Activated CD8-positive, alpha-beta memory T cell treated with anti-CD3 and anti-CD28 coated beads for 48 hours (primary cell): ENCODE measurements at places on chromosomes 3 and 15.

- no peak for DNase-seq
Measured at GRCh38 chr15:75545064-75545463, 34.1 kb downstream of the PTPN9 start.

GRCh38 chr3:168427835-168428475, 332.2 kb upstream of the GOLIM4 start:
- DNase-seq = no peak

DNA sequence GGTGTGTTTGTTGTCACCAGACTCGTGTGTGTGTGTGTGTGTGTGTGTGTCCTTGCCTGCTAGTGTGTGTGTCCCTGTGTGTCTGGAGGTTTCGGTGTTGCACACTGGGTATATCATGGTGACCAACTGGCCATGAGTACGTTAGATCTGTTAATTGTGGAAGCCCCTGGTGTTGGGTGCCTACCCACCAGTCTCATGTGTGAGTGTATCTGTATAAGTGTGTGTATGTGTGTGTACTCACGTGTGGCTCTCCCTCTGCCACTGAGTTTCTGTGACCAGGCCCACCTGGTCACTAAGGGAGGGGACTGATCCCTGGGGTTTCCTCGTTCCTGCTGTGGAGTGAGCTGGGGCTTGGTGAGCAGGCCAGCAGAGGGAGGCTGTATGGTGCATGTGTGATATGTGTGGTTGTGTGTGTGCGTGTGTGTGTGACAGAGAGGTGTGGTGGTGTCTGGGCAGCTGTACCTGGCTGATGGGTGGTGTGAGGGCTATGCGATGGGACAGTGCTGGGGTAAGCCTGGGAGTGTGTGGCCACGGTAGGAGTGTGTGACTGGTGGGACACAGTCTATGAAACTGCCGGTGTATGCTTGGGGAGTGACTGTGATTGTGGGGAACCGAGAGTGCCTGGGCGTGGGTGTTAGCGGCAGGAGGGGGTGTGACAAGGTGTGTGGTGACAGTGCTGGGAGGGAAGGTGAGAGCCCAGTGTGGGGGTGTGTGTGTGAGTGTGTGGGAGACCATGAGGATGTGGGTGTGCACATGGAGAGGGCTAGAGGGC, 1.8 kb downstream of the PRKCD start:
- DNase-seq = no peak

GRCh38 chr15:87907676-87908446, 348.7 kb downstream of the NTRK3 start:
- no peak for DNase-seq

DNA sequence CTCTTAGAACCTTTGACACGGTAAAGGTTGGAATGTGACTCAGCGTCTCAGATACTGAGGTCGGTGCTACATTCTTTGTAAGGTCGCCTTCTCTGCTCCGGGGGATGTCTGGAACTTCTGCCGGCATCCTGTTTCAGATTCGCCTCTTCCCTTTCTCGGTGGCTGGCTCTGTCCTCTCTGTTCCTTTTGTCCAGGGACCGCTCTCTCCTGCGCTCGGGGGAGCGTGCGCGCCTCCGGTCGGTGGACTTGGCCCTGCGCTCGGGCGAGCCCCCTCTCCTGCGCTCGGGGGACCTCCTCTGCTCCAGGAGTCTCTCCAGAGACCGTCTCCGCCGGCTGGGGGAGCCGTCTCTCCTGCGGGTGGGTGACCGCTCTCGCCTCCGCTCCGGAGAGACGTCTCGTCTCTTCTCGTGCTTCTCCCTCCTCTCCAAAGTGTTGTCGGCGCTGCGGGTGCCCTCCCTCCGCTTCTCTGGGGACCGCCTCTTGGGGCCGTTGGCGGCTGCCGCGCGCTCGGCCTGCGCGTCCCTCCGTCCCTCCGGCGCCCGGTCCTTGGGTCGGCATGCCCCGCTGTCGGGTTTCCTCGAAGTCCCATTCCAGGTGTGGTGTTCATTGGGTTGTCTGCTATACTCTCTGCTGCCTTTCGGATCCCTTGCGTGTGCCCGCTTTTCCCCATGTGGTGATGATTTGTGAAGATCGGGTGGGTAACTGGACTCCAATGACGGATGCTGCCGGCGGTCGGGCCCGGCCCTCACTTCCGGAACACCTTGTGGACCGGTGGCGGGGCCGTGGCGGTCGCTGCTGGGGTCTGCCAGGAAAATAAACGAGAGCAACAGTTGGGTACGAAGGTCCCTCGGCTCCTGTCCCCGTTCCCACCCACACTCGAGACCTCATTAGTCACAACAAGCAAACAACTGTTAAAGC, 668.8 kb upstream of the ADAMTS9 start:
- DNase-seq = no peak

DNA sequence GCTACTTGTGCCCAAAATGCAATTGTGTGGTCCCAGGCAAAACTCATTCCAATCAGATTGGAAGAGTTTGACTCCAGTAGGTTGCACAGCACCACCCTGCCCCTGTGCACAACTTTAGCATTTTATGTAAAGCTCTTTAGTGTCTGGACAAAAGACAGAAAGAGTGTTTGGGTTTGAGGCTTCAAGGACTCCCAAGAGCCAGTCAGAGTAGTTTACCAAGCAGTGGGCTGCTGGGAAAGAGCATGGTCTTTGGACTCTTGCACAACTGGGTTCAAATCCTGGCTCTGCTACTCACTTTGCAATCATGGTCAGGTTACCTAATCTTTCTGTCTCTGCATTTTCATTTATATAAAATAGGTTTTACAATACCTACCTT, 75.8 kb upstream of the UMPS start:
- no peak for DNase-seq

DNA sequence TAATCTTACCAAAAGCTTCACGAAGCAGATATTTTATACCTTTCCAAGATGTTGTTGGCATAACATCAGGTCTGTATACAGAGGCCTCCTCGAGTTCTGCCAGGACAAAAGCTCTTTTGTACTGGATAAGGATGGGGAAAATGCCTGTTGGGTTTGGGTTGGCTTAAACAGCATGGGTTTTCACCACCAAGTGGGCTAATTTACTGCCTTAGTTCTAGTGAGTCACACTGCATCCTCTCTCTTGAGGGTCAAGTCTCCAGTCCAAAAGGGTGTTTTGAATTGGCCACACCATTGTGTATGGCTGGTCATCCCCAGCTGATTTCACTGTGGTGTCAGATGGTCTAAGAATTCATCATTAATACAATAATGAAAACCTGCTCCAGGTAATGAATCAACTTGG, 26.1 kb upstream of the BHLHE40 start:
- DNase-seq = no peak

GRCh38 chr3:30266524-30266923, 339.9 kb upstream of the TGFBR2 start:
- DNase-seq = no peak

DNA sequence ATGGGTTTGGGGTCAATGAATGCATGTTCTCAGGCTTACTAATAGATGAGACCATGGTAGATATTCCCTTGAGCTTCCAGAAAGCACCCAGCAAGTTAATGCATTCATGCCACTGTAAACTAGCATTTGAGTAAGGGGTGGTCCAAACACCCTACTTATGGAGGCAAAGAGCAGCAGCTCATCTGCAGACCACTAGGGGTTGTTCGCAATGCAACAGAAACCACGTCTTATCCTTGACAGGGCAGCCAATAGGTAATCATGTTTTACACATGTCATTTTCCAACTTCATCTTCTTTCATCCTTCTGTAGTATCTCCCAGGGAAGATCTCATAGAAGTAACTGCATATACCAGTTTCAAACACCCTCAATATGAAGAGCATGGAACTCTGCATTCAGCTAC, 330.2 kb downstream of the RORA start:
- DNase-seq = no peak

DNA sequence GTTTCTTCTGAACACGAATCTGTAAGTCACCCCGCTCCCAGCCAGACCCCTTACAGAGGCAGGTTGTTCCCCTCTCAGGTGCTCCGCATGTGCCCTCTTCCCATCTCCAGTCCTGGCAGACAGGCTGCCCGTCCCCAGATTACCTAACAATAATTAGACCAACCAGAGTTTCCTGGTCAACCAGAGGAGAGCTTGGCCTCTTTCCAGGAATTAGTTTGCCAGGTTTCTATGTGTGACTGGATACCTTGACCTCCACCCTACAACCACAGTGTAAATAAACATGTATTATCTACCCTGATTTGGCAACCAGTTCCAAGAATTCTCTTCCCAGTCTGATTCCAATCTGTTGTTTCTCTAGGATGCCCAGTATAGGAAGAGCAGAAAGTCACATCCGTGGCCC, 178.0 kb upstream of the UMPS start:
- DNase-seq = no peak

DNA sequence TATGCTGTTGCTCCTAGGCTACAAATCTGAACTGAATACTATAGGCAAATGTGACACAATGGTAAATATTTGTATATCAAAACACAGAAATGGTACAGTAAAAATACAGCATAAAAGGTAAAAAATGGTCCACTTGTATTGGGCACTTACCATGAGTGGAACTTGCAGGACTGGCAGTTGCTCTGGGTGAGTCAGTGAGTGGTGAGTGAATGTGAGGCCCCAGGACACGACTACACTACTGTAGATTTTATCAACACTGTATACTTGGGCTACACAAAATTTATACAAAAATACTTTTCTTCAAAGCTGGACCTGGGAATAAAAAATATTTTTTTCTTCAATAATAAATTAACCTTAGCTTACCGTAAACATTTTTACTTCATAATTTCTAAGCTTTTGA, 41.6 kb upstream of the DUT start:
- no peak for DNase-seq

GRCh38 chr3:107309312-107309711, 67.9 kb upstream of the CCDC54 start:
- no peak for DNase-seq

GRCh38 chr3:122458992-122459391, 43.1 kb upstream of the WDR5B start:
- DNase-seq = no peak

- DNase-seq = no peak
Measured at GRCh38 chr3:69907554-69907953, 92.0 kb upstream of the SAMMSON start.

DNA sequence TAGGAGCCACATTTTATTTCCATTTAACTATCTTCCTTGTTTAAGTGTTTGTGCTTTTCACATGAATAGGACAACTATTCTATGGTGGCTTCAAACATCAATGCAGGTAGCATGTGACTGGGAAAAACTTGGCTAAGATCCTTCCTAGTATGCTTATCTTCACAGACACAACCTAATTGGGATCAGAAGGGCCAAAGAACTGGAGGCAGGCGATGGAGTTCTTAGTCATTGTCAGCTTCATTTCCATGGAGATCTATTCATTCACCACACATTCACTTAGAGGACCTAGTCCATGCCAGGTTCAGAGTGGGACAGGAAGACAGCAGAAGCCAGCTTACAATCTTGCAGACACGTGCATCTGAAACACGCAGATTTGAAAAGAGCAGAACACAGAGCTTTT, 277.5 kb upstream of the PPP2R3A start:
- DNase-seq = no peak

GRCh38 chr3:42839616-42840015, 30.4 kb downstream of the ACKR2 start:
- no peak for DNase-seq

- no peak for DNase-seq
Measured at GRCh38 chr15:96324192-96324895, 6.2 kb upstream of the NR2F2 start.

DNA sequence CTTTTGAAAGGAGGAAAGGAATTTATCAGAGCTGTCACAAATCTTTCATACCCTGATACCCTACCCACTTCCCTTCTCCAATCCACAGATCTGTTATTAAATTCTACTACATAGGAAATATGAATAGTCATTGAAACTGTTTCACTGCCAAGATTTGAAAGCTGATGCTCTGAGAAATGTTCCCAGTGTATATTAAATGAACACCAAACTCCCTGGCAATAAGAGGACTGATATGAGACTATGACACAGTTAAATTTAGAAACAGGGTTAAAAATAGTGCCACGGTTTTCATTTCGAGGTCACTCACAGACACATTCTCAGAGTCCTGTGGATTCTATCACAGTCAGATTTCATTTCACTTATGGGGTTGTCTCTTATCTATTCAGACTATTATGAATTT, 27.2 kb upstream of the GBE1 start:
- no peak for DNase-seq

- no peak for DNase-seq
Measured at GRCh38 chr3:151926956-151927355, 53.5 kb downstream of the SUCNR1 start.

GRCh38 chr15:68319997-68320396, 42.5 kb downstream of the FEM1B start:
- DNase-seq = no peak

DNA sequence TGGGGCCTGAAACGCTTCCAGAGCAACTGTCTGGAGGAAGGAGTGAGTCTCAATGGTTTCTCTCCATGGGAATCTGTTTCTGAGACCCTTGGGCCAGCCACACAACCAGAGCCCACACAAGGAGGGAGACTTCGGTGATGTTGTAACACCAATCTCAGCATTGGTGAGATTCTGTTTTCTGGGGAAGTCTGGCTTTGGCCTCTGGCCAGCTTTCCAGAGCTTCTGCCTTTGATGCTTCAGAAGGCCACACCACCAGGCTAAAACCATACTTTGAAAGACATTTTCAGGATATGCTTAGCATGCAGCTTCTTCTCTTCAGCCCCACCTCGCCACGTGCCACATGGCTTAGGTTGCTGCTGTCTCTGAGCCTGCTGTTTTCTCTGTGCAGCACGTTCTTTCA, 3.6 kb upstream of the EEFSEC start:
- no peak for DNase-seq

- no peak for DNase-seq
Measured at GRCh38 chr3:108524537-108524936, 14.1 kb upstream of the MYH15 start.

GRCh38 chr15:81293728-81294515, 30.0 kb downstream of the STARD5 start:
- DNase-seq = no peak

- no peak for DNase-seq
Measured at GRCh38 chr3:64915778-64916177, 228.0 kb upstream of the ADAMTS9 start.

DNA sequence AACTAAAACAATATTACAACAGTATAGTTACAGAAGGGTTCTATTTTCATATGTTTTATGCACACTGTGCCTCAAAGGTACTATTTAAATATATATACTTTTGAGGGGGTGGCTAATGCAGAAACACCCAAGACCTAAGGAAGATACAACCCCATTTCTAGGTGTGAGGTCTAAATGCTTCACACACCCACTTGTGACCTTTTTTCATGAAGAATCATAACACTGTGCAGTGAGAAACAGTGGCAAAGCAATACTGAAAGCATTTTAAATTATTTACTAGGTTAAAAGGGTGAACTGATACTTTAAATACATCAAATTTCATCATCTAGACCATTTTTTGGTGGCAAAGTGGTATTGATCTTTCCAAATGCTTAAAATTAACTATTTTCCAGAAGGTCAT, 67.4 kb downstream of the SATB1 start:
- DNase-seq = no peak

DNA sequence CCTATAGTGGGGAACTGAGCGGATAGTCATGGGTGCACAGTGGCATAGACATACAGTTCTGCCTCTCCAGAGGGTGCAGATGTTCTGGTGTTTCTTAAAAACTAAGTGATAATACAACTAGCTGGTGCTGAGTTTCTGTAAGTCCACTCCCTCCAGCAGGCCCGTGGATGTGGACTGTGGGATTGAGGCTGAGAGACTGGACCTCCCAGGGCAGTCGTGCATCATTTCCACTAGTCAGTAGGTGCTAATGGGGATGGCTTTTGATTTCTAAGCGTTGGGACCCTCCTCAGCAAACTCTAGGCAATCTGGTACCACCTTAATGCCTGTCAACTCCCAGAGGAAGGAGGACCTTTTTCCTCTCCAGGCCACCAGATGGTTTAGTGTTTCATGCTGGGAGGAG, 27.3 kb upstream of the TIMP4 start:
- no peak for DNase-seq

GRCh38 chr3:111103807-111104206, 32.2 kb downstream of the NECTIN3 start:
- no peak for DNase-seq
